A172 (cell line): ENCODE measurements at places on chromosomes 11 and 22. TPM values are rescaled to one million over a fixed set of nuclear protein-coding genes. Genes with fewer than 3 reads are reported as not detected.

APOL5 gene
- total RNA-seq = not detected in 2 replicates

OR2AT4 gene
- 0.02 TPM in 1 of 2 replicates, not detected in the other for total RNA-seq

PTPRCAP gene
- total RNA-seq = 1.5 and 2.3 TPM in 2 replicates

OR52A1 gene
- not detected in 2 replicates for total RNA-seq

MOB2 gene
- total RNA-seq = 22.4 and 25.8 TPM in 2 replicates

GTF2H1 gene
- total RNA-seq = 140 and 164 TPM in 2 replicates

SOX6 gene
- total RNA-seq = not detected in 2 replicates

JAM3 gene
- total RNA-seq = 43.0 and 47.2 TPM in 2 replicates

LINC01488 gene
- not detected in 2 replicates for total RNA-seq

PATE1 gene
- total RNA-seq = not detected in 2 replicates

OR51I1 gene
- total RNA-seq = 0.55 TPM in 1 of 2 replicates, not detected in the other

PKP3 gene
- total RNA-seq = 39.8 and 44.0 TPM in 2 replicates

TCN2 gene
- 6.1 and 6.6 TPM in 2 replicates for total RNA-seq

TCN1 gene
- 0.12 TPM in 1 of 2 replicates, not detected in the other for total RNA-seq

EHF gene
- total RNA-seq = 0.14 TPM in 1 of 2 replicates, not detected in the other

STX5 gene
- total RNA-seq = 28.0 and 33.8 TPM in 2 replicates

EMID1 gene
- total RNA-seq = 0.24 TPM in 1 of 2 replicates, not detected in the other

CLTCL1 gene
- total RNA-seq = 2.7 and 3.4 TPM in 2 replicates

MS4A1 gene
- not detected in 2 replicates for total RNA-seq

GPR83 gene
- total RNA-seq = not detected in 2 replicates

KLHDC7B gene
- 0.17 TPM in 1 of 2 replicates, not detected in the other for total RNA-seq

APOL3 gene
- total RNA-seq = 3.1 and 3.9 TPM in 2 replicates

OR10A2 gene
- not detected in 2 replicates for total RNA-seq

CHRDL2 gene
- not detected in 2 replicates for total RNA-seq

CRACR2B gene
- not detected in 2 replicates for total RNA-seq

DEPDC7 gene
- total RNA-seq = 13.6 and 13.8 TPM in 2 replicates

YAP1 gene
- 33.2 and 44.5 TPM in 2 replicates for total RNA-seq

OTOG gene
- total RNA-seq = not detected in 2 replicates

TMPRSS13 gene
- not detected in 2 replicates for total RNA-seq

ZBED5 gene
- 43.0 and 46.8 TPM in 2 replicates for total RNA-seq

PICALM gene
- total RNA-seq = 182 and 196 TPM in 2 replicates

MAJIN gene
- not detected in 2 replicates for total RNA-seq

OR51B5 gene
- 17.4 and 17.7 TPM in 2 replicates for total RNA-seq

TMA7B gene
- total RNA-seq = not detected in 2 replicates

C11orf21 gene
- total RNA-seq = 2.0 and 2.8 TPM in 2 replicates

GANAB gene
- 184 and 257 TPM in 2 replicates for total RNA-seq

DAGLA gene
- total RNA-seq = 0.09 and 1.2 TPM in 2 replicates

SLC36A4 gene
- 11.8 TPM in 2 replicates for total RNA-seq

PRRG4 gene
- 1.9 and 3.1 TPM in 2 replicates for total RNA-seq

PATE2 gene
- not detected in 2 replicates for total RNA-seq

CRYBB3 gene
- not detected in 2 replicates for total RNA-seq

SCN3B gene
- total RNA-seq = 0.05 and 0.10 TPM in 2 replicates

SPI1 gene
- 0.10 TPM in 1 of 2 replicates, not detected in the other for total RNA-seq

OR5P2 gene
- not detected in 2 replicates for total RNA-seq

MMP13 gene
- 2.3 and 4.2 TPM in 2 replicates for total RNA-seq

HTR3A gene
- total RNA-seq = not detected in 2 replicates

SPDYC gene
- not detected in 2 replicates for total RNA-seq

PEX26 gene
- total RNA-seq = 12.4 and 15.9 TPM in 2 replicates

TRIM48 gene
- not detected in 2 replicates for total RNA-seq

OR5I1 gene
- not detected in 2 replicates for total RNA-seq

MUC15 gene
- total RNA-seq = 7.1 and 9.4 TPM in 2 replicates

TEX12 gene
- total RNA-seq = not detected in 2 replicates

HARBI1 gene
- 5.2 and 7.4 TPM in 2 replicates for total RNA-seq

UPK2 gene
- not detected in 2 replicates for total RNA-seq
